ENCODE measurements at places on chromosomes 11 and 22. TPM values are rescaled to one million over a fixed set of nuclear protein-coding genes. Genes with fewer than 3 reads are reported as not detected.

DNA sequence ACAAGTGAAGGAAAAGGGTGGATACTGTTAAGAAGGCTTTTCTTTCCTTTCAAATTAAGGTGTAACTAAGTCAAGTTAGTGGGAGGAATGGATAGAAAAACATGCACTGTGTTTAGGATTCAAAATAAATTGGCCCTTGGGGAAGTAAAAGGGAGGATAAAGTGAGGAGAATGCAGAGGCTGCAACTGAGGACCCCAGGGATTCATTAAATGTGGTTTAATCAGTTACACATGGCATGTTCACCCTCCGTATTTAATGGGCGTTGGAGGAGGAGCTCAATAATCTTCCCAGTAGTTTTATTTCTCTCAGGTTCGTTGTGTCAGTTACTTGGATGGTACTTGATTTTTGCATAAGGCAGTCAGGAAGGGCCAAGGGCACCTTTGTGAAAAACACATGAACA lies 966.3 kb downstream of the JRKL start:
- DNase-seq: no peak

- peak; percentile 46 for DNase-seq
These were observed 6.7 kb upstream of the OR5I1 start for GRCh38 chr11:55942785-55943392.

CELSR1 gene
- 36.1 TPM for total RNA-seq

- DNase-seq: no peak
These were observed 1.0 kb upstream of the ELF5 start for GRCh38 chr11:34514597-34514996.

RFPL2 gene
- not detected for total RNA-seq

GRCh38 chr11:10349806-10350205 lies 44.9 kb downstream of the ADM start:
- no peak for DNase-seq

- peak; percentile 58 for DNase-seq
These were observed 670.9 kb downstream of the BRD1 start for GRCh38 chr22:49156662-49157285.

MIAT gene
- total RNA-seq: 5.0 TPM

- DNase-seq: no peak
These were observed 55.0 kb upstream of the PTH start for GRCh38 chr11:13550761-13551160.

DNA sequence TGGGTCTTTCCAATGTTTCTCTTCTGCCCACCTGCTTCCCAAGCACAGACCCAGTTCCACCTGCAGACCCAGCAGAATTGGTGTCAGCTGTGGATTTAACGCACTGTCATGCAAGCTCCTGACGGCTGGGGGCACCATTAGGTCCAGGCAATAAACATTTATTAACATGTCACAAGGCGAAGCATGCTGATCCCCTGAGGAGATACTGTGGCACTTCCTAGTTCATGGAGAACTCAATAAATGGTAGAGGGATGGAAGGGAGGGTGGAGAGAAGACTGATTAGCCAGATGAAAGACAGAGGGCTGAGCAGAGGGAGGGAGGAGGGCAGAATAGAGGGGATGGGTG lies 68.3 kb upstream of the TSPAN18 start:
- DNase-seq: no peak

- DNase-seq: no peak
These were observed 242.9 kb downstream of the NELL1 start for GRCh38 chr11:20912065-20912821.

OR51E1 gene
- total RNA-seq: 0.60 TPM

DNA sequence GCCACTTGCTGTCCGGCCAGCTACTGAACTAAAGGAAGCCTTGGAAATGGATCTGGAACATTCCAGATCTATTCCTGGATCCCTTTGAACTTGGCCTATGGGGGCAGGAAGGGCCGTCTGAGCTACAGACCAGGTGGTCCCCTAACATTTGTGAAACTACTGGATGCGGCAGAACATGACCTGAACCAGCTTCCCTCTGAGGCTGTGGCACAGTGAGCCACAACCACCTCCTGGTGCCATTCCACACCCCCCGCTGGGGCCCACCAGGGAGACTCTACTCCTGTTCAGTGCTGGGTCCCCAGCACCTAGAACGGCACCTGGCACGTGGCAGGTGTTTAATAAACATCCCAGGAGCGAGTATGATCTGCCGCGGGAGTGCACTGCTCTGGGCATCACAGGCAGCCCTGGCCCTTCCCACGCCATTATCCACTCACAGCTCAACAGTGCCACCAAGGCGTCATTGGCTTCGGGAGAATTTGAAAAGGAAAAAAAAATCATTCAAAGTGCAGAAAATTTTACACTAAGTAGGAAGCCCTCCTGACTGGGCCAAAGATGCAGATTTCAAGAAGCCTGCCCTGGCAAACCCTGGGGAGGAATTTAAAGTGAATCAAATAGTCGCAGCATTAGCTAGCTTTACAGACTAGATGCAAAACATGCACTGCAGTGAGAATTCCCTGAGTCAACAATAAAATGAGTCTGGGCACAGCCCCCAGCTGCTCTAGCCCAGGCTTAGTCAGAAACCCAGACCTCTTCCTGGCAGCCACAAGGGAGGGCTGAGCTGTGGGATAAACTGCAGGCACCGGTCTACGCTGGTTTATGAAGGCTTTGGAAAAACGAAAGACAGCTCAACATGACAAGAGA lies 14.3 kb upstream of the EFCAB6 start:
- peak; percentile 74 for DNase-seq

DNA sequence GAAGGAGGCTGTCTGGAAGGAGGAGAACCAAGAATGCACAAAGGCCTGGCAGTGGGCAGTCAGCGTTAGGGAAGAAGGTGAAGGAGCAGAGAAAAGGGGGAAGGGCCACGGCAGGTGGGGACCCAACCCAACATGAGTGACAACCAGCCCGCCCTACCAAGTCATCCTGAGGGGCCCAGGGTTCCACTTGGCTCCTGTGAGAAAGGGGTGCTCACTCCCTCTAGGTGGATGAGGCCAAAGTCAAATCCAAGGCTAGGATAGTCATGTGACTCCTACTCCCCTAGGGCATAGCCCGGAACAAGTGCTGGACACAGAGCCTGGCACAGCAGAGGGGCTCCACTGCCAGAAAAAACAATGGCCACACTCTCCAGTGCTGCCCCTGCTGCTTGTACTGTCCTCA lies 2.2 kb upstream of the DGCR2 start:
- no peak for DNase-seq

- no peak for DNase-seq
These were observed 79.6 kb downstream of the CELSR1 start for GRCh38 chr22:46457502-46458488.
